NT2/D1 (cell line): ENCODE measurements at places on chromosomes 2 and 18.
A peak's percentile ranks its signal among the peaks of the same experiment; 100 is the strongest.

- DNase-seq = no peak
Observed at GRCh38 chr2:170113168-170113894, 64.6 kb upstream of the MYO3B start.

- DNase-seq = no peak
Observed at GRCh38 chr2:68762100-68762499, 27.5 kb downstream of the ARHGAP25 start.

GRCh38 chr2:5020116-5020875 lies 671.9 kb upstream of the SOX11 start:
- DNase-seq = no peak

- DNase-seq = no peak
Observed at GRCh38 chr2:174957050-174957449, 48.1 kb downstream of the CHN1 start.

GRCh38 chr2:98769784-98770183 lies 38.9 kb upstream of the MGAT4A start:
- no peak for DNase-seq

DNA sequence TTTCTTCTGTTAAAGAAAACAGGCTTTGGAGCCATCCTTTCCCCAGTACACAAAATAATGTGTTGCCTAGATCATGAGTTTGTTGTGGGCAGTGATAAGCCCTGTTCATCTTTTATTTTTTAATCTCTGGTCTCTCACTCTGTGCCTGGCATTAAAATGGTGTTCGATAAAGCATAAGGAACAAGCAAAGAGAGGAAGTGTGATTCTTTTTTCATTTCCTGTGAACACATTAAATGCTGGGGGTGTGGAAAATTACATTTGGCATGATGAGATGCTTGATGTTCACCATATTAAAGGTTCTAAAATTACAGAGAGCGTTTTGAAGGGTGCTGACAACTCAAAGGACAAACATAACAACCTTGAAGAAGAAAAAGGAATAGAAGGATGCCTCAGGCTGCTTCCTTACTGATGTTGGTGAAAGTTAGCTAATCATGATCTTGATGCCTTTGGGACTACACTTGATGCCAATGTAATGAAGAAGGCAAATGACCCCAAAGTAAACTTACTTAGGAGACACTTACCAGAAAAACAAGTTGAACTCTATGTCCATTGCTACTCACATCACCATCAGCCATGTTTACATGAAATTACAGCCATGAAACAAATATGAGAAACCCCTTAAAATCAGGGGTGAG lies 33.0 kb downstream of the TMEFF2 start:
- DNase-seq = no peak

- DNase-seq = peak; percentile 68
Observed at GRCh38 chr2:204691911-204692510, 146.7 kb downstream of the PARD3B start.

DNA sequence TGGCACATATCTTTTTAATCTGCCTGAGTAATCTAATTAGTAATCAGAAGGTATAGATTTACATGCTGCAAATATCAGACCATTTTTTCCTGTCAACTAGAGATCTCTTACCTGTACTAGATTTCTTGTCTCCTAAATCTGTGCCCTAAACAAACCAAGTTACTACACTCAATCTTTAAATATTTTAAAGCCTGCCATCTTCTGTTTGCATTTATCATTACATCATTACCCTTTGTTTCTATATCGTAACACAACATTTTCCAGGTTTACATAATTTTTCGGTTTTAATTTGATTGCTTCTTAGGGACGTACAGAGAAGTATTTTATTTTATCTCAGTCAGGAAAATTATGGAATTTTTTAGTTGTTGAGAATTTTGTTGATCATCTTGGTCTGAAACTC lies 25.7 kb downstream of the PSMA8 start:
- DNase-seq = no peak

DNA sequence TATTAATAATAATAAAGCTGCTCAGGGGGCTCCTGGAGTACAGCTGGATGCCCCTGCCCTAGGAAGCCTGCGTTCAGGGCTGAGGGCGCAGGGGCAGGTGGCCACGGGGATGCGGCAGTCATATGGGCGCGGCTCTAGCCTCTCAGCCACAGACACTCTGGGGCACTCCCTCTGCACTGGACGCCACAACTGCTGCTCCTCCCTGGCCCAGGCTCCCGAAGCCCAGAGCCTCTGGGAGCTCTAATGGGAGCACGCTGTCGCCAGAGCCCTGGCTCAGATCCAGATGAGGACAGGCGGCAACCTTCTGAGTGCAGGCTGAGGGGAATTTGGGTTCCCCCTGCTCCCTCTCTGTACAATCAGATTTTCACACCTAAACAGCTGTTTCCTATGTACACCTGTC lies 93.6 kb downstream of the MTCL1 start:
- DNase-seq = no peak

DNA sequence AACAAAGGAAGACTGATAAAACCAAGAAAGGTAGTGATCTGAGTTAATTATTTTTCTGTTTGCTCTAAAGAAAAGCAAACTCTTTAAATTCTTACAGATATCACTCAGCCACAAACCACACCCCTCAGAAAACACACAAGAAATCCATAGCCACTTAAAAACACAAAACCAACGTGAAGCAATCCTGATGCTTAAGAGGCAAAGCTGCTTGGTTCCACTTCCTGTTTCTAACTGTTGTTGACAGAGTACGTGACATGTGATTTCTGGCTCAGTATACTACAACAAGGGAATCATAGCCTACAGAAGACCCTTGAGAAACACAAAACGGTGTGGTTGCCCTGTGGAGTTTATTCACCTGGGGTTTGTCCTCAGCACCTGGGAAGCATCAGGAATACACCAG lies 240.9 kb upstream of the APCDD1 start:
- no peak for DNase-seq

DNA sequence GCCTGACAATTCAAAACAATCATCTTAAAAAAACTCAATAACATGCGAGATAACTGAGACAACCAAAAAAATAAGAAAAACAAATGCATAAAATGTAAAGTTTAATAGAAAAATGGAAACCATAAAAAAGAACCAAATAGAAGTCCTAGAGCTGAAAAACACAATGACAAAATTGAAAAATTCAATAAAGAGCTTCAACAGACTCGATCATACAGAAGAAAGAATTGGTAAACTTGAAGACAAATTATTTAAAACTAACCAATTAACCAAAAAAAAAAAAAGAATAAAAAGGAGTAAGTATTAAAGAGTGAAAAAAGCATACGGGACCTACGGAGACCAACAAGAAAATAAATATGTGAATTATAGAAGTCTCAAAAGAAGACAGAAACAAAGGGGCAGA lies 37.7 kb downstream of the GPC1 start:
- no peak for DNase-seq

DNA sequence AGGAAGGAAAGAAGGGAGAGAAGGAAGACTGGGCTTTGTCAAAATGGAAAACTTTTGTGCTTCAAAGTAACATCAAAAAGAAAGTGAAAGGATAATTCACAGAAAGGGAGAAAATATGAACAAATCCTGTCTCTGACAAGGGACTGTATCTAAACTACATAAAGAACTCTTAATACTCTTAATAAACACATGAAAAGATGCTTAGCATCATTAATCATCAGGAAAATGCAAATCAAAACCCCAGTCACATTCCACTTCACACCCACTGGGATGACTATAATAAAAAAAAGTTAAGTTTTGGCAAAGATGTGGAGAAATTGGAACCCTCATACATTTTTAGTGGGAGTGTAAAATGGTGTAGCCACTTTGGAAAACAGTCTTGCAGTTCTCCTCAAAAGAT lies 11.8 kb upstream of the ZFP36L2 start:
- DNase-seq = no peak

- no peak for DNase-seq
Observed at GRCh38 chr2:100676346-100676745, 113.6 kb downstream of the PDCL3 start.

DNA sequence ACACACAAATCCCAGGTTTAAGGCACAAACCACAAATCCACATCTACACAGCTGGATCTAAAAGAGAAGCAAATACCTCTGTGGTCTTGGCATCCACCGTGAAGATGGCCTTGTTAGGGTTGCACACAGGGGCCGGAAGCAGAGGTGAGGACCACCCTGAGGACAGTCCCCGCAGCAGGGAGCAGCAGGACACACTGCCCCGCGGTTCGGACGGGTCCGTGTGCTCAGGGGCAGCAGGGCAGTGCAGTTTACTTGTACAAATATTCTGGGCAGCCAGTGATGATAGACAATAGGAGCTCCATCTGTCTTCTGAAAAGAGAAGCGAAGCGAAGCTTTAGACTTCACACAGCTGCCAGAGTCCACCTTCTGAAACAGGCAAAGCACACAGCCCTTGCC lies 8.8 kb downstream of the PASK start:
- no peak for DNase-seq

DNA sequence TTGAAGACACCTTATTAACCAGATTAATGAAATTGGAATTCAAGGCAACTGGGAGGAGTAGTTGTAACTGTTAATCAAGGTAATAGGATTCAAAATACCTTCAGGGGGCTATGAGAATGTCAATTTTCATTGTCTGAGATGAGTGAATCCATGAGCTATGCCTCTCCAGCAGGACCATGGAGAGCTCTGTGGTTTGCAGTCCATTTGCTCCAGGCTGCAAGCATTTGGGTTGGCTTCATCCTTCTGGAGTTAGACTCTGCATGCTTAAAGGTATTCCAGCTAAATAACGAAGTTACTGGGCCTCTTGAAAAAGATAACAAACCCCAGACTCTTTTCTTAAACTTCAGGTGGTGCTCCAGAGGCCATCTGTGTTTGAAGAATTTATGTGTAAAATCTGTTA lies 207.1 kb upstream of the SLC8A1 start:
- DNase-seq = peak; percentile 3

DNA sequence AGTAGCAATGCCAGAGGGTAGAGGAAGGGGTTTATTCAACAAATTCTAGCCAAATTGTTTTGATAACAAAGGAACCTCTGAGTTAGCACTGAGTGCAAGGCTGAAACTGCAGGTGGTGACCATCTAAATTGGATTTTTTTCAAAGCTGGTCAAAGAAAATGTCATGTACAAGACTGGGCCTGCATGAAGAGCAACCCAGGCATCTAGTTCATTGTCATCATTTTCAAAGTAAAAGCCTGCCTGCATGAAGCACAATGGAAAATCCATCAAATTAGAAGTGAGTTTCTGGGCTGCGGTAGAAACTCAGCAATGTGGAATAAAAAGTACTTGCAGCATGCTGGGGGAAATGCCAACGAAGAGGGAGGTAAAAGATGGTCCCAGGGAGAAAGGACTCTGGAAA lies 80.8 kb upstream of the PPP1CB start:
- no peak for DNase-seq

GRCh38 chr18:49029628-49030027 lies 78.9 kb upstream of the SMAD7 start:
- DNase-seq = no peak

DNA sequence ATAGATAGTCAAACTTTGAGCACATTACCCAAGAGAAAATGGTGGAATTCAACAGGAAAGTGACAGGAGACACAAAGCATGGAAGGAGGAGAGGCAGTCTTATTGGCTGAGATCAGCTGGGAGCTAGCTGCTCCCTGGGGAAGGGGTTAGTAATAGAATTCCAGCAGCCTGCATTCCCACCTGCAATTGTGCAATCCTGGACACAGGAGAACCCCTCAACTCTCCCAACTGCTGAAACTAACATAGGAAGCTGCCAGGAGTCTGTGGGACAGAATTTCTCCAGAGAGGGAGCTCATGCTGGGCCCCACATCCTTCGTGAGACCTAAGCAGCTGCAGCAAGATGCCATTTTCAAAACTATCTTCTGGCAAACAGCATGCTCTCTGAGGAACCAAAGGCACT lies 69.8 kb upstream of the ACVR1C start:
- no peak for DNase-seq

- no peak for DNase-seq
Observed at GRCh38 chr18:37412829-37413228, 152.8 kb downstream of the CELF4 start.

GRCh38 chr2:227701556-227701955 lies 16.3 kb downstream of the SLC19A3 start:
- no peak for DNase-seq

DNA sequence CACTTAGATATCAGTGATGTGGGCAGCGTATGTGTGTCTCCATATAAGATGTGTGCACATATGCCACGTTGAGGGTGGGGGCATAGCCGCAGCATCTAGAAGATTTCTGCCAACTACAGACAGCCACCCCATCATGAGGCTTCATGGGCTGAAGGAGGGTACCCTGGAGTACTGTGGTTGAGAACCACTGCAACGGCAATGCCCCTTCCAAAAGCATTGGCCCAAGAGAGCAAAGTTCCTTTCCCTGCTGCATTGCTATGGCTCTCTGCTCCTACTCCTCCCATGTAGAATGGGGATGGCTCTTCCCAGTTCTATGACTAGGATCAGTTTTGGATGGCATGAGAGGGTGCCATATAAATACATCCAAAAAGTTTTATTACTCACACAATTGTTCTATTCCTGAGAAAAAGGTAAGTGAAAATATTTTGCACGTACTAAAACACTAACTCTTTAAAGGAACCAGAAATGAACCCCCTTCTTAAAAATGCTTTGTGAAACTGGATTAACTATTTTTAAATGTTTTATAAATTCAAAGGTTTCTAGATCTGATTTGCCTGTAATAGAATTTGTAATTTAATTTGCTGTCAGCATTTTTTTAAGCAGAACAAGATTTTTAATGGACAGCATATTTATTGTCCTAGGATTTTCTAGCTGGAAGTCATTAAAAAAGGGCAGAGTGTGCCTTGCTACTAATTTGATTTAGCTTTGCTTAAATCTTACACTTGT lies 4.4 kb upstream of the RPL31 start:
- no peak for DNase-seq

DNA sequence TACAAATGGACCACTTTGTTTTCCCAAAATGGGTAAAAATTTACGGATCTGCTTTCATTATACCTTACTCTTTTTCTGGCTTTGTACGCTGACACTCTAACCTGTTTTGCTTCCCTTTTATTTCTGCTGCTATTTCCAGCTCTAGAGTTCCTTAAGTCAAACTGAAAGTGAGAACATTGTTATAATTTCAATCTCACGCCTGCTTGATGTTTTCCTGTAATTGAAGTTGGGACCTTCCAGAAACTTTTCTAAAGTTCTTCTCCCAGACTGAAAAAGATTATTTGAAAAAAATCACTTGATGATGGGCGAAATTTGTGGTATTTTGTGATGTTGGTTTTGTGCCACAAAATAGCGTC lies 1.8 kb downstream of the GLS start:
- DNase-seq = no peak

- DNase-seq = no peak
Observed at GRCh38 chr18:34153711-34154110, 71.0 kb downstream of the NOL4 start.

DNA sequence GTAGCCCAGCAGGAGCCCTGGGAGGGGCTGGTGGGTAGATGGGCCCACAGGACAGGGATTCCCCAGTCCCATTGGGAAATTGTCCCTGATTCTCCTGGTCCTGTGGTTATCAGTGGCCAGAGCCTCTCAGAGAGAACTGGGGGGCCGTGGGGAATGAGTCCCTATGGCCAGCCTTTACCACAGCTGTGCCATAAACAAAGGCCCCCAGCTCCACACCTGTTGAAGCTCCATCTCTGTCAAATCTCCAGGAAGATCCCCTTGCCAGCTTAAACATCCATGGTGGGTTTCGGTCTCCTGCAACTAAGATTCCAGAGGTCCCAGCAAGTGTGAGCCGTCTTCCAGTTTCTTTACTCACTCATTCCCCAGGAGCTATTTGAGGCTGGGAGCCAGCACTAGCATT lies 897.1 kb downstream of the LRRTM4 start:
- DNase-seq = no peak
